ENCODE measurements at places on chromosomes 2 and 18. TPM values are rescaled to one million over a fixed set of nuclear protein-coding genes. Genes with fewer than 3 reads are reported as not detected.

RAX gene
- total RNA-seq: not detected

DNA sequence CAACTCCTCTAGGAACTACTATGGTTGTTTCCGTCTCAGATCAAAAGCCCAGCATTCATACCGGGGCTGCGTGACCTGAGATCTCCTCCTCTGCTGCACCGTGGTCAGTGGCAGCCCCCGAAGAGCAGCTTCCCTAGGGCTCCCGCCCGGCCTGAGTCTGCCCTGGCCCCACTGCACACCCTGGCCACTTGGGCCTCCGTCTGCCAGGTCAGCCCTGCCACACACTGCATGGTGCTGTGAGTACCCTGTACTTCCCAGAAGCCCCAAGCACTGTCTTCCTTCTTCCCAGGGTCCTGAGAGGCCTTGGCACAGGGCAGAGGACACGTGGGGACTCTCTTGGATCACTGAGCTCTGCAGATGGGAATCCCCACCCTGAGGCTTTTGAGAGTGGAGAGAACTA, 81.5 kb upstream of the GPC1 start:
- no peak overlapping the region for H3K4me3 ChIP-seq
- no peak for DNase-seq
- no peaks in the 10 kb centered on the region for H3K4me1 ChIP-seq
- peaks cover 2% of the 10 kb centered on the region for H3K27me3 ChIP-seq

GRCh38 chr2:694174-694573, 17.0 kb upstream of the TMEM18 start:
- peaks cover 5% of the 10 kb centered on the region for H3K4me1 ChIP-seq
- no peak overlapping the region for H3K4me3 ChIP-seq
- H3K27ac ChIP-seq: no peak overlapping the region
- no peaks in the 10 kb centered on the region for H3K36me3 ChIP-seq
- peaks cover 19% of the 10 kb centered on the region for H3K27me3 ChIP-seq
- DNase-seq: no peak

DNA sequence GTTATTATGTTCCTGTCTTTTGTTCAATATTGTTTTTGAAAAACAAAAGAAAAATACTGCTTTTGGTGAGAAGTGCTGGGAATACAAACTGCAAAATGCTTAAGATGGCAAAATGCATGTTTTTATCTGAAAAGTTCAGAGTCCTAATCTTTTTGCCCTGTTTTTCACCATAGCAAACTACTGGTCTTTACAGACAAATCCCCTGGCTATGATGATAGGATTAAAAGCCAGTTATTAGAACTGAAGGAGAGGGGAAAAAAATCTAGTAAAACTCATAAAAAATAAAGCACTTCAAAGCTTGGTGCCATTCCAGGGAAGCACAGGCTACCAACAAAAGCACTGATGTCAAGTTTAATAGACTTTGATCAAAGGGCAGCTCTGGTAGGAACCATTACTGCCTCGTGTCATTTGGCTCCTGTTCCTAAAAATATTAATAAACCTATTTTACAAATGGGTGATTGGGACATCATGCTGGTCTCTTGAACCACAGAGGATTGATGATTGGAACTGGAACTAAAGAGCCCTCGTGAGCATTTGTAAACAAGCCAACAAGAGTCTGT, 194.7 kb downstream of the RAB3GAP1 start:
- H3K4me3 ChIP-seq: no peak overlapping the region
- no peak for DNase-seq
- peaks cover 17% of the 10 kb centered on the region for H3K36me3 ChIP-seq
- no peak overlapping the region for H3K27ac ChIP-seq
- H3K27me3 ChIP-seq: no peaks in the 10 kb centered on the region

- no peak overlapping the region for H3K4me3 ChIP-seq
- H3K27me3 ChIP-seq: peaks cover 27% of the 10 kb centered on the region
- no peaks in the 10 kb centered on the region for H3K4me1 ChIP-seq
- no peak overlapping the region for H3K27ac ChIP-seq
- no peak for DNase-seq
These were observed 8.3 kb downstream of the CERKL start for GRCh38 chr2:181648478-181649155.

DNA sequence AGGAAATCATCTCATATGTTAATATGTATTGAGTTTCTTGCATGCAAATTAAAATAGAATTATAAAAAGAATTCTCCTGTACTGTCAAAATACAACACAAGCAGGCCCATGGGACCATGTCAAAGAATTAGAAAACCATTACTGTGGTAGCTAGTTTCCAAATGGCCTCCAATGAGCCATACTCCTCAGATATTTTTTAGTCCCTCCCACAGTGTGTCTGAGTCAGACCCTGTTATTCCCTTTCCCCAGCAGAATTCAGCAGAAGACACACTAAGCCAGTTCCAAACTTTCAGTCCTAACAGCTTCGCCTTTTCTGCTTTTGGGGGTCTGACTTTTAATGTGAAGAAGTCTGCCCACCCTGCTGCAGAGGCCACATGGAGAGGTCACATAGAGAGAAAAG, 86.7 kb downstream of the FIGN start:
- H3K4me3 ChIP-seq: no peak overlapping the region
- no peak overlapping the region for H3K27ac ChIP-seq
- DNase-seq: no peak
- no peaks in the 10 kb centered on the region for H3K4me1 ChIP-seq
- no peaks in the 10 kb centered on the region for H3K27me3 ChIP-seq
- no peaks in the 10 kb centered on the region for H3K36me3 ChIP-seq

Measured in activated CD4-positive, alpha-beta memory T cell treated with anti-CD3 and anti-CD28 coated beads for 36 hours (primary cell).